Neural crest cell (in vitro differentiated cells): ENCODE measurements at places on chromosomes 13 and 19. TPM values are rescaled to one million over a fixed set of nuclear protein-coding genes. Genes with fewer than 3 reads are reported as not detected.

SELENOV gene
- not detected in 2 replicates for total RNA-seq

PLIN4 gene
- total RNA-seq: 0.30 and 0.47 TPM in 2 replicates

RFXANK gene
- total RNA-seq: 107 and 111 TPM in 2 replicates

- no peak for DNase-seq
These were observed 27.6 kb downstream of the ARHGEF18 start for GRCh38 chr19:7376151-7376852.

- no peak for DNase-seq
These were observed 25.3 kb downstream of the CAPN12 start for GRCh38 chr19:38718747-38719543.

GRCh38 chr13:82292334-82292733 lies 1589.9 kb downstream of the SLITRK1 start:
- no peak for DNase-seq

DNA sequence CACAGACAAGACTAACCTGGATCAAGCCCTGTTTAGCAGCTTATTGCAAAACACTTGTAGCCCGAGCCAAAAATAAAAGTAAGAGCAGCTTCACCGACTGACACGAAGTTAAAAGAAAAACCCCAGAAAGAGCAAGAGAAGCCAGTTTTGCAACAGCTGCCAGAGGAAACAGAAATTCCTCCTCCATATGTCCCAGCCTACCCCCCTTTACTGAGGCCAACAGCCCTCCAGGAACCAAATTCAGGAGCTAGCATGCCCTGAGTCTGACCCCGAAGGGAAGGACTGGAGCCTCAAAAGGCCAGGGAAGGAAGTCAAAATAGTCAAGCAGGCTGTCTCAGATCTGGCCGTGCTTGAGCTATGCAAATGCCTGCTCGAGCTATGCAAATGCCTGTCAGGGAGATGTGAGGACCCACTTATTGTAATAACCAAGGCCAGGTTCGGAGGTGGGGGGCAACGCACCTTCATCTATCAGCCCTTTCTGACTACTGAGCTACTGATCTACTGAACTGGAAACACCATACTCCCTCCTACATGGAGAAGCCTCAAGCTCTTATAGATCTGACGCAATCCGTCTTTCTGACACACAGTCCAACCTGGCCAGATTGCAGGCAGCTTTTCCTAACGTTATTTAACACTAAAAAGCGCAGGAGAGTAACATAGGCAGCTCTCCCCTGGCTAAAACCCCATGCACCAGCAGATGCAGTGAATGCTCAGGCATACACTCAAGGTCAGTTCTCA lies 6.7 kb downstream of the SIGLEC11 start:
- no peak for DNase-seq

- peak; percentile 93 for DNase-seq
These were observed 638 bp upstream of the BICRA start for GRCh38 chr19:47608074-47608918.

DNA sequence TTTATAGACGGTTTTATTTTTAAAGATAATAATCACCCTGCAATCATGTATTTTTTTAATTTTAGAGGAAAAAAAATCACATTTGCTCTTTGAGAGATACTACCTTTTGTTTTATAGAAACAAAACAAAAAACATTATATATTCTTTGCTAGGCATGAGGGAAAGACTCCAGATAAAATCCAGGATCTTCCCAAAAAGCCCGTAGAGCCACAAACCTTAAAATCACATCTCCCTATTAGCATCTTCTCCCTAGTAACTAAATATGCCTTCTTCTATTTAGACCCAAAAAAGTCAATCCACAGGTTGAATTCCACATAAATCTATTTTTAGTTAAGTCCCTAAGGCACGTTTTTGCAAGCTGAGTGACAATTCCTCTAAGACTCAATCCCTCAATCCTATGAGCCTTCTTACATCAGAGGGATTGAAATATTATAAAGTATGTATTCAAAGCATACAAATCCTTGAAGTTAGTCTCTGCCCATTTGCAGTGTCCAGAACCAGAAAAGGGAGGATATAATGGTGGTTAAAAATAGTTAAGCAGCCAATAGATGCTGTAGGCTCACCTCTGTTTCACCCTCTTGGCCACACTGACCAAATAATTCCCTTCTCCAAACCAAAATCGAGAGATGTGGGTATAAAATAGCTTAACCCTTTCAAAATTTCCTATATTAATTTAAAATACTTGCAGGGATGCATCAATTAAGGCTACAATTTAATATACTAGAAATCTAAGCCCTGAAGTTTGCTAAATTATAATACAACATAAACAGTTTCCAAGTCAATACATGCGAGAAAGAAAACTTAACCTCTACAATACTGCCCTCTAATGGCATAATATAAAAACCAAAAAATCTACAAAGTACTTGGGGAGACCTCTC lies 64.0 kb downstream of the SERP2 start:
- DNase-seq: no peak

GRCh38 chr19:49488046-49488862 lies 846 bp downstream of the RPL13A start:
- DNase-seq: no peak
